ENCODE measurements at places on chromosomes 4 and X. TPM values are rescaled to one million over a fixed set of nuclear protein-coding genes. Genes with fewer than 3 reads are reported as not detected.

The ARAF gene
- total RNA-seq, result 48.3 TPM

The TXK gene
- not detected for total RNA-seq

GRCh38 chr4:137274404-137274803, 257.9 kb downstream of the PCDH18 start:
- DNase-seq, result no peak

DNA sequence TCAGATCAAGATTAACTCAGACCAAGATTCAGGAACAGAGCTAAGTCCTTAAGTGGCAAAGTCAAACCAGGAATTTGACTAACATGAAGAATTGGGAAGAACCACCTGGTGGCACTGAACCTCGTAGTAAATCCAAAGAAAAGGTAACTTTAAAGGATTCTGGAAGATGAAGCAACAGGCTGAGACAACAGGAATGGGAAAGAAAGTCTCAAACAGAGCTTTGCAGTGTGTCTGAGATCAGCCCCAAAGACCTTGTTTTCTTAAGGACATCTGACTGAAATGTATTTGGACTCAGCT, 126.1 kb downstream of the ASB9 start:
- no peak for DNase-seq

DNA sequence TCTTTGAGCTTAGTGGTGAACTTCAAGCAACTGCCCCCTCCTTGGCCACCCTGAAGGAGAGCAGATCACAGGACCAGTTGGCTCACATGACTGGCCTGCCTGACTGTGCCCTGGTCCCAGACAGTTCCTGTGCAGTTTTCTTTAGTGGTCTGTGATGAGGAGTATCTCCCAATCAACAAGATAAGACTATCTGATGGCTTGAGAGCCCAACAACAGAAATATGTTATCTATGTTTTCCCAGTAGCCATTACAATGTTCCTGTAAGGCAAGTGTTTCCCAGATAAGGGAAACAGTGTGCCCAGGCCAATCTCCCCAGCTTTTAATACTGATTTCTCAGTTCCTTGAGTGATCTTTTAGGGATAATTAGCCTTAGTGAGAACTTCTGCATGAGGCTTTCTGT, 14.2 kb upstream of the TIMM8A start:
- DNase-seq, result no peak

GRCh38 chr4:173273941-173274340, 60.2 kb downstream of the HMGB2 start:
- no peak for DNase-seq

DNA sequence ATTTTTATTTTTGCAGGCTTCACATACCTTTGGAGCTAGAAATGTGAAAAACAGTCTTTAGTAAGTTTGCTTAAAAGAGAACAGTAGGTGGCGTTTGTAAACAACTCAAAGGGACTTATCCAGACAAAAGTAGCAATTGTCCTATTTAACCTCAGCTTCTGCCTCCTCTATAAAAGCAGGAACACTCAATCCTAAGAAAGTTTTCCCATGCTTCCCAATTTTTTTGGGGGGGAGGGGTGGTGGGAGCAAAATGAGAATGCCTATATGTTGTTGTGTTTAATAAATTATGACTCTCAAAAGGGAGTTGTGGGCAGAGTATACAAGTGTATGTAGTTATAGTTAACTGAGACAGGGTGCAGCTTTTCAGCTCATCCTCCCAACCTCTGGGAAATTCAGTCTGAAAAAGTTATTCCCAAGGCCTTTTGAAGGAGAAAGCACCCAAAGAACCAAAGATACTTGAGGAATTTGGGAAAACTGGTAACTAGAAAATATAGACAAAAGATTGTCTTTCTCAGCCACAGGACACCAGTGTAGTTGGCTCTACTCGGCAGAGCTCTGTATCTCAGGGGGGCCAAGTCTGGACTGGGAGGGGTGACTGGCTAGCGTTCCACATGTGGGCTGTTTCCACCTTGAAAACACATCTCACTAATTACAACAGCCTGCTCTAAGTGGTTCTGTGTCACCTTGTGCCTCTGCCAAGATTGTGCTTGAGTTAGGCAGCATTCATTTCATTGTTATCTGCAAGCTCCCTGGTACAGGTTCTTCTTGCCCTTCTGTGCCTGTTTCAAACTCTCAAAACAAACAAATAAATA, 2.8 kb downstream of the SFRP2 start:
- DNase-seq, result no peak

DNA sequence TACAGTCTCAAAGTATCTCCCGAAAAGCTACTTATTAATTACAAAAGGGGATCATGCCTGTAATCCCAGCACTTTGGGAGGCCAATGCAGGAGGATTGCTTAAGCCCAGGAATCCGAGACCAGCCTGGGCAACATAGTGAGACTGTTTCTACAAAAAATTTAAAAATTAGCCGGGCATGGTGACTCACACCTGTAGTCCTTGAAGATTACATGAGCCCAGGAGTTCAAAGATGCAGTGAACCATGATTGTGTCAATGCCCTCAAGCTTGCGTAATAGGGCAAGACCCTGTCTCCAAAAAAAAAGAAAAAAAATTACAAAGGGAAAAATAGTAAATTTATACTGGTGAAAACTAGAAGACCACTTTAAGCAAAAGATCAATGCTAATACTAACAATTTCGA, 3.3 kb upstream of the PORCN start:
- no peak for DNase-seq

DNA sequence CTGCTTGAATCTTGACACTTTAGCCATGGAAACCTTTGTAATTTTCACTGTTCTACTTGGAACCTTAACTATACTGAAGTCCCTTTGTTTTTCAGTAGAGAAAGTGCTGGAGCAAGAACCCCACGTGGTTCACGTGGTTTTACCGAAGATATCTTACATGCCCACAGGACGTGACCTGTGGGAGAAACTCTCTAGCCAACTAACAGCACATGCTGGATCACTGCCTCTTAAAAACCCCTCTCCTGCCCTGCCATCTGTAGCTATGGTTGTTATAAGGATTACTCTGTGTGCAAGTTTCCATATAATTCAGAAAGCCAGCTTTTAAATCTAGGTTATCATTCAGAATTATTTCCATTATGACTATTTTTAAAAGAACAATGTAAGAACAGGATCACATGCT, 30.2 kb downstream of the SPANXD start:
- DNase-seq, result no peak

- no peak for DNase-seq
Measured at GRCh38 chr4:15451181-15451865, 18.4 kb upstream of the CC2D2A start.

DNA sequence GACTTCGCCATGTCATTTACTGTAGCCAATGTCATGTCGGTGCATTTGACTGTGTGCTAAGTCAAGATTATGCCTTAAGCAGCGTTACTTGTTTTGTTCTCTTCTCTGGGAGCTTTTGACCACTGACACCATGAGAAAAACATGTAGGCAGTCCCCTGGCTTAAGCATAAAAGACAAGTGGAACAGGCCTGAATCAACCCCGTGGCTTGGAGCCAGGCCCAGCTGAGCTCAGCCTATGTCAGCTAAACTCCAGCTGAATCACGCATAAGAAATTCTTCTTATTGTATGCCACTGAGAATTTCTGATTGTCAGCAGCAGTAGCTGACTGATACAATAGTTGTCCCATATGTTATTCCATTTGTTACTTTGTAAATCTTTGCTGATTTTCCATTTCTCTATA, 261.9 kb downstream of the CBLL2 start:
- no peak for DNase-seq

Measured in H1 (cell line).